ENCODE measurements at places on chromosomes 6 and 20. TPM values are rescaled to one million over a fixed set of nuclear protein-coding genes. Genes with fewer than 3 reads are reported as not detected.

Gene ME1
- total RNA-seq, result 22.3 TPM

Gene BPIFB1
- not detected for total RNA-seq

Gene DCBLD1
- 5.5 TPM for total RNA-seq

Gene CLIC1
- 78.0 TPM for total RNA-seq

Gene HAO1
- not detected for total RNA-seq

Gene EPHA7
- total RNA-seq, result 12.5 TPM

Gene TSBP1
- not detected for total RNA-seq

Gene TRIM38
- 2.2 TPM for total RNA-seq

Gene RREB1
- 33.3 TPM for total RNA-seq

Gene MRPS18A
- 41.8 TPM for total RNA-seq

Gene ENPP1
- 2.9 TPM for total RNA-seq

Gene CGAS
- total RNA-seq, result 0.96 TPM

- peak; percentile 87 for DNase-seq
These were observed 945 bp downstream of the PHF10 start for GRCh38 chr6:169723200-169723909.

- no peak for DNase-seq
These were observed 52.8 kb upstream of the AKIRIN2 start for GRCh38 chr6:87754828-87755227.

DNA sequence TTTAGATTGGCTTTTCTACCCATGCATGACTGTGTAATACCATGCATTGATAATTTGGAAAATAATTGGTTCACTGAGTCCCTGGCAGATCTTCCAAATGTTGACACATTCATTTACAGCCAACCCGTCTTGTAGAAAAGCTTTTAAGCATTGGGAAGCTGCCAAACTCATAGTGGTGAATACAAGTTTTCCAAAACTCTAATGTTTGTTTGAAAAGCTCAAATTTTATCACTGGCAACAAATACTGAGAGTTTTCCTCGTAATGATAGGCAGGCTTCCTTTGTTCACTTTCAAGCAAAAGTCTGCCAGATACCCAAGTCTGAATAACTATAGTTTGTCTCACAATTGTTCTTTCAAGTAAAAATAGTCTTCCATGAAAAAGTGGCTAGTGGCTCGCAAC lies 143.0 kb downstream of the FIG4 start:
- no peak for DNase-seq

DNA sequence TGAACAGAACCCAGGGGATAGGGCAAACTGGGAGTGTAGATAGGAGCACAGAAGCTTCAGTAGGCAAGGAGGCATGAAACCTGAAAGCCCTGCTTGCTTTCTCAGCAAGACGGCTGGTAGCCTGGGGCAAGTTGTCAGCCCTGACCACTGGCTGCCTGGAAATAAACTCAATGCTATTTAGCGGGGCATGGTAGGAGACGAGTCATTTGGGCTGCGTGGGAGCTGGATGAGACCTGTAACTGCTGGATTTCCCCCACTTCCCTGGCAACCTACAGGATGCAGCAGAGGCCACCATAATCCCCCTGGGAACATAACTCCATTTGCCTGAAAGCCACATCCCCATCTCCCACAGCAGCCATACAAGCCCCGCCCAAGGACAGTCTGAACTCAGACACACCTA lies 332.6 kb upstream of the TBX18 start:
- DNase-seq, result no peak

GRCh38 chr20:4677846-4678245 lies 43.9 kb upstream of the PRND start:
- DNase-seq, result no peak

GRCh38 chr6:7332090-7332745 lies 19.2 kb upstream of the SSR1 start:
- no peak for DNase-seq

GRCh38 chr6:169917153-169917552 lies 165.7 kb downstream of the ERMARD start:
- DNase-seq, result no peak

GRCh38 chr6:30571762-30572082 lies 480 bp downstream of the ABCF1 start:
- peak; percentile 22 for DNase-seq

- DNase-seq, result no peak
These were observed 7.9 kb upstream of the GMNN start for GRCh38 chr6:24766680-24767462.

DNA sequence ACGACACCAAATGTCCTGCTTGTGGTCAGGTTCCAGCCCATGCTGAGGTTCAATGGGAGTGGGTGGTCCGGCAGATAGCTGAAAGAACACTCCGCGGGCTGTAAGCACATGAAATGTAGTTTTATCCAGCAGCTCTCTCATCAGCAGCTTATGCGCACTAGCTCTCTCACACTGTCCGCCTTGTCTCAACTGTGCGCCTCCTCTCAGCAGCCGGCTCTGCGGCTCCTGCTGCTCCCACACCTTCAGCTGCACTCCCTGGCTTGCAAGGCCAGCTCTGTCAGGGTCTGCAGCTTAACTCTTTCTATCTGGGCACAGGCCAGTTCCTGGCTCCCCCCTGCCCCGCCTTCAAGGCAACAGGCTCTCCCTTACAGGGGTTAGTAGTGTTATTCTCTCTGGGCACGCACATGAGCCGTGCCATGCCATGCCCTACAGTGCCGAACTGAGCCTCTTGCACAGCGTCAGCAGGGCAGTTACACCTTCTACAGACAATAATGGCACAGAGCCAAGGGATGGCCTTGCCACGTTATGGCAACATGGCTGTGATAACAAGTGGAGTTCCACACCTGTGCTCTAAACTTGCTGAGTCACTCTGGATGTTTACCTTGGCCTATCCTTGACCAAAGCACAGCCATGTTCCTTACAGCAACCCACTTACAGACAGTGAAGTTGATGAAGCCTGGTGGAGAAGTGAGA lies 84.0 kb upstream of the LRFN2 start:
- DNase-seq, result no peak

- DNase-seq, result no peak
These were observed 15.2 kb upstream of the GDAP1L1 start for GRCh38 chr20:44231713-44232468.

- DNase-seq, result no peak
These were observed 311.9 kb upstream of the SULF2 start for GRCh38 chr20:48096957-48097890.

GRCh38 chr6:56246541-56246880 lies 869 bp downstream of the COL21A1 start:
- DNase-seq, result no peak

Data from left ventricle myocardium inferior (tissue), 1 donor.